NCI-H2227 treated with DMSO at 0.1 percent for 48 hours (cell line): ENCODE measurements at places on chromosomes 3 and 15.

DNA sequence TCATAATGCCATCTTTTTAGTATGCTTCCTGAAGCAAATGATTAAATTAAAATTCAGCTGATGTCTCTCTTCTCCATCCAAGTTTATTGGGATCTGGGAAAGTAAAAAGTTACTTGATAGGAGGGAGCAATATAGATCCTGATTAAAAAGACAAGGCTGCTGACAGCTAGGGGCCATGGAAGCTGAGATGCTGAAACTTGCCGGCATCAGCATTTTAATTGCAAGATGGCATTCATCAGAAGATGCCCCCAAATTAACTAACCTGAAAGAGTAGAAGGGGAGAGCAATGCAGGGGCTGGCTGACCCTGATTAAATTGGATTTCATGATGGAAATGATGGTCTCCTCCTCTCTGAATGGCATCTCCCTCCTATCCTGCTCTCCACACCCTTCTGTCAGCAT is 31.1 kb downstream of the CPNE4 start:
- no peak for DNase-seq

- no peak for DNase-seq
Measured at GRCh38 chr3:71587958-71588357, 4.4 kb upstream of the FOXP1 start.

- no peak for DNase-seq
Measured at GRCh38 chr3:150747886-150748683, 14.9 kb downstream of the SIAH2 start.

- DNase-seq: no peak
Measured at GRCh38 chr15:52340093-52340492, 44.5 kb upstream of the MYO5C start.

DNA sequence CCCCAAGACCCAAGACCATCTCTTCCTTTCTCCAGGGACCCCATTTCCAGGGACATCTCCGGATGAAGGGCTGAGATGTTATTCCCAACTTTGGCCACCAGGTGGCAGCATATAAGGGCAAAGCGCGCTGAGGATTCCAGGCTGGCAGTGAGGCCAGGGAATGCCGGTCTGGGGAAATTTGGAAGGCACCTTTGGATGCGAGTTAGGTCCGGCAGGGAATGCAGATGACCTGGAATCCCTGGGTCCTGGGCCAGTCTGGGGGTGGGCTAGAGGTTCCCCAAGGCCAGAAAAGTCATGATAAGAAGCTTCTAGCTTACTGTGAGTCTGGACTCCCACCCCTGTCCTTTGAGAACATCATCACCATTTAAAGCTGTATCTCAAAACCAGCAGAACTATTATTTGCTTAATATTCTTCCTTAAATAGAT is 1.6 kb upstream of the CHST13 start:
- peak; percentile 13 for DNase-seq

DNA sequence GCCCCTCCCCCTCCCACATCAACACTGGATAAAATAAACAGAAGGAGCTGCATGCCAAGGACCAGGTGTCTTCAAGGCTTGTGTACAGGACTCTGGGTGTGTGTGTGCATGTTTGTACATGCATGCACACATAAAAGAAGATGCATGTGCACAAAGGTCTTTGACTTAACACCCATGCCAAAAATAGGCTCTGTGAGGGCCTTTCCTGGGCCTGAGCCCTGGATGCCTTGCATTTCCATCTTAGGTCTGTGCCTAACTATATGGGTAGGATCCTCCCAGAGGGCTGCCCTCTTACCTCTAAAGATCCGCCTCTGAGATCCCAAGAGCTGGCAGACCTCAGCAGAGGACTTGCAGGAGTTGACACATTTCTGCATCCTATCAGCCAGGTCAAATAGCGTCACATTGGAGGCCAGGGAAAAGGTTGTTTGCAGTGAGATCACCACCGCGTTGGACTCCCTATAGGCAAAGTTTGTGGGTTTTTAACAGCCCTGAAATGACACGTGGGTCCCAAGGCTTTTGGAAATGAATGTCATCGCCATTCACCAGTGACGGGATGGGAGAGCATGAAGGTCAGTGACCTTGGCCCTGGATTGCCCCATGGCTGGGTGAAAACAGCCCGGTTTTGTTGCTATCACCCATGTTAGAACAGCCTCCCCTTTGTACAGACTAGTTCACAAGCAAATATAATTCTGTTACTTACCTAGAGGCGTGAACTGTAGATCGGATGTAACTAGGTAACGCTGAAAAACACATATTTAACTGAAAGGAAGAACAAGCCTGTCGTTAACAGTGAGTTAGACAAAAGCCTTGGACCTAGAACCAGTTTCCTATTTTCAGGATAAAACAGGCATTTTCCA is 54.0 kb downstream of the HEG1 start:
- DNase-seq: no peak

DNA sequence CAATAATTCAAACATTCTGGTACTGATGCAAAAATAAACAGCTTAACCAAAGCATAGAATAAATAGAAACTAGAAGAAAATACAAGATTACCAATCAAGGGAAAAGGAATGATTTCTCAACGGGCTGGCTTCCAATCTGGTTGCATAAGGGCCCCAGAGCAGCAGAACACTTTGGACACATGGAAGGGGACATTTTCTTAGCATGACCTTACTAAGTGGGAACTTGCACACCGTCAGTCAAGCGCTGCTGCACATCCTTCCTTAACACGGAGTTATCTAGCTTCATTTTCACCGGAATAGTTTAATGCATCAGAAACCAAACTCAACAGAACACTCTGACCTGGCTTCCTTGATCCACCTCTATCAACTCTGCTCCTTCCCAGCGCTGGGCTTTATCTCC is 388.5 kb downstream of the VPS13C start:
- DNase-seq: no peak

DNA sequence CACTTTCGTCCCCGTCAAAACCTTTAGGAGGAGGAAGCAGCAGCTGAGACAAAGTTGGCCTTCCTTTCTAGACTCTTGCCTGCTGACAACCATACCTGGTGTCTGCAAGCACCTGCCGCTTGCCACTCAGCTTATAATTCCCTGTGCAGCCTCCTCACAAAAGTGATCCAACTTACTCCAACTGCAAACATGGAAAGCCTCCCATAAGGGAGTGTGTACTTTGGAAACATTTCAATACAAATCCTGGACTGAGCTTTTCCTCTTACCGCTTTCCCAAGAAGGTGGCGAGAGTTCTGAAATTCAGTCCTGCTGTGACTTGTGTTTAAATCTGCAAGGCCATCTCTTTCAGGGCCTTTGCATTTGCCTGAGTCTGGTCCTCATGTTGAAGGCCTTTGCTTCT is 86.8 kb downstream of the LARS2 start:
- DNase-seq: no peak

GRCh38 chr15:37903919-37904625 is 30.4 kb upstream of the TMCO5A start:
- DNase-seq: no peak

- no peak for DNase-seq
Measured at GRCh38 chr3:169818316-169818715, 5.6 kb upstream of the LRRC34 start.

GRCh38 chr15:60678632-60679031 is 199.7 kb upstream of the ICE2 start:
- DNase-seq: no peak
